ENCODE measurements at places on chromosomes 11 and 22.

GRCh38 chr11:106939157-106939556 lies 79.1 kb downstream of the GUCY1A2 start:
- DNase-seq = no peak

GRCh38 chr11:44822369-44822768 lies 95.6 kb downstream of the TSPAN18 start:
- no peak for DNase-seq

- no peak for DNase-seq
These were observed 748 bp downstream of the RAB30 start for GRCh38 chr11:83070731-83071566.

DNA sequence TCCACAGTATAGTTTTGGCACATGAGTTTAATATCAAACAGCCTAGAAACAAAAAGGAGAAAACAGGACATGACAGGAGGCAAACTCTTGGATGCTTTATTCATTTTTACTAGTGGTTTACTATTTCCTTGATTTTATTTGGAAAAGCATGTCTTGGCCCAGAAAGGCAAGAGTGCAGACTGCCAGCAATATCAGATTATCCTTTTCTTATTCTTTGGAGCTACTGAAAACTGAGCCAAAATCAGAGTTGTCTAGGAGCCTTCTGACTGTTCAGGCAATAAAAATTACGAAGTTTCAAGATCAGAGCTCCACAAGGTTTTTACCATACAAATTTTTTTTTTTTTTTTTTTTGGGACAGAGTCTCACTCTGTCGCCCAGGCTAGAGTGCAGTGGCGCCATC lies 16.0 kb downstream of the CELF1 start:
- DNase-seq = no peak

- DNase-seq = peak; percentile 33
These were observed 10.2 kb downstream of the GNB1L start for GRCh38 chr22:19844377-19845053.

DNA sequence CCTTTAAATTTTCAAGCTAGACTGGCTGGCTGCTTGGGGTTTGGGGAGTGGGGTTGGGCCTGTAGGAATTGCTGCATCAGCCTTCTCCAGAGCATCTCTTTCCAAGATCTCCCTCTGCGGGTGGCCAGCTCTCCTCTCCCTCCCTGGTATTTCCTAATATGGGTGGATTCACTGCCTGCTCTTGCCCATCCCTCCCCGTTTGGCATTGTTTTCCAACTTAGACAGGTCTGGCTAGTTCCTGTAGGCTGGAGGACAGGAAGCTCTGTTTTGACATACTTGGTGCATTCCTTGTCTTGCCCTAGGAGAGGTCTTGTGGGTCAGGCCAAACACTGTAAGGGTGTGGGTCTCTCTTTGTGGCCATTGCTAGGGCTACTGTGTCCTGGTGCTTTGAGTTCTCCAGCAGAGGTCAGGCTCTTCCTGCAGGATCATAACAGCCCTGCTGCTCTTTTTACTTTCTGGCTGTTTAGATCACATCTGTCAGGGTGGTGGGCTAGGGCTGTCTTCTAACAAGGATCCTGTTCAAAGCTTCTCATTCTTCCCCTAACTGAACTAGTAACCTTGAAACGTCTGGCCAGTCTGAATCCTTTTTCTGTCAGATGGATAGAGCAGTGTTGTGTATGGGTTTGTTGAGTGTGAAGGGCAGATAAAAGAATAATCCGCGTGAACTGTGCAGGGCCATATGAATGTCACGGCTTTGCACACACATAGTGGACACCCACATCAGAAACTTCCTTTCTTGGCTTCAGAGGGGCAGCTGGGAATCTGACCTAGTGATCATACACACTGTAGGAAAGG lies 18.3 kb upstream of the MICALL1 start:
- peak; percentile 47 for DNase-seq

DNA sequence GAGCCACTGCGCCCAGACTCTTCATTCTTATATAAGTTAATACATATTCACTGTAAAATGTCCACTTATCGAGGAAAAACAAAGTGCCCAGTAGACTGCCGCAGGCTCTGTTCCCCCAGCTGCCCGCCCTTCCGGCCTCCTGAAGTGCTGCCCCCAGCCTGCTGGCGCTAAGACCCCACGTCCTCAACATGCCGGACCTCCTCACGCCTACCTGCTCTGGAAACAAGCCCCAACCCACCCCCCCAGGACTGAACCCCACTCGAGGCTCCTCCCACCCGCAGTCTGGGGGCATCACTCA lies 1.1 kb downstream of the GATD1 start:
- no peak for DNase-seq

DNA sequence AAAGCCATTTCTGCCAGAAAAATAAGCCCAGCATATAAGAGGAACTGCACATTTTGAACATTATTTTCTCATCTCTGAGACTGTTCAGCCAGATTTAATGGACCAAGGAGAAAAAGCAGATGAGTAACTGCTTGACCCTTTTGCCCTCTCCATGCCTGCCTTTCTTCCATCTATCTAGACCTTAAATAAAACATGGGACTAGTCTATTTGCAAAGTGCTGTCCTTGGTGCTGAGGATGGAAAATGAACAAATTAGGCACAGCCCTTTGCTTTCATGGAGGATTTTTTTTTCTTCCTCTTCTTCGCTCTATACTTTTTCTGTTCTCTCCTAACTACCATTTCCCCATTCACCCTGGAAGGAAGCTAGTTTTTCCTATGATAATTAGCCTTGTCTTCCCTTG lies 361.3 kb downstream of the GRM5 start:
- DNase-seq = peak; percentile 0

- no peak for DNase-seq
These were observed 428.7 kb downstream of the TBC1D22A start for GRCh38 chr22:47190957-47191670.

DNA sequence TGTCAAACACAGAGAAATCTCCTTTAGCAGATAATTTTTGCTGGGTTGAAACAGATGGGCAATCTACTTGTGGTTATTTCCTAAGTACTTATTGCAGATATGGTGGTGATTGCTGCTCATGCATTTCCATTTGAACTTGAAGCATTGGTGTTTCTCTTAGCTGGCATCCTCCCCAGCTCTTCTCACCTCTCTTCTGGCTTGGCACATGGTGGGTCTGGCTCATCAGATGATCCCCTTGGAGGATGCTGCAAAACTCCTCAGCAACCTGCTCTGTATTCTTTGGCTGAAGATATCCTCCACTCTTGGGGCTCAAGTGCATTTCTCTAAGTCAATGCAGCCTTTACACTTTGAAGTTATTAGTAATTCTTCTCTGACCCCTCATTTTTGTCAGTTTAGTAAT lies 87.3 kb upstream of the MYO18B start:
- no peak for DNase-seq

- peak; percentile 41 for DNase-seq
These were observed 24.4 kb downstream of the SREBF2 start for GRCh38 chr22:41857155-41857859.

DNA sequence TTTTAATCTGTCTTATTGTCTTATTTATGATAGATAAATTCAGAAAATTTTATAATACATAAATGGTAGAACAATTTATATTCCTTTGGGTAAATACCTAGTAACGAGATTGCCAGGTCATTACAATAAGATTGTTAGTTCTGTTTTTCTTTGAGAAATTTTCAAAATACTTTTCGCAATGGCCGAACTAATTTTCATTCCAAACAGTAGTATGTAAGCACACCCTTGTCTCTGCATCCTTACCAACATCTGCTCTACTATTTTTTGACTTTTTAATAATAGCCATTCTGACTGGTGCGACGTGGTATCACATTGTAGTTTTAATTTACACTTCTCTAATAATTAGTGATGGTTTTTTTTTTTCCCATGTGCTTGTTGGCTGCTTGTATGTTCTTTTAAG lies 351.4 kb upstream of the LUZP2 start:
- DNase-seq = no peak

DNA sequence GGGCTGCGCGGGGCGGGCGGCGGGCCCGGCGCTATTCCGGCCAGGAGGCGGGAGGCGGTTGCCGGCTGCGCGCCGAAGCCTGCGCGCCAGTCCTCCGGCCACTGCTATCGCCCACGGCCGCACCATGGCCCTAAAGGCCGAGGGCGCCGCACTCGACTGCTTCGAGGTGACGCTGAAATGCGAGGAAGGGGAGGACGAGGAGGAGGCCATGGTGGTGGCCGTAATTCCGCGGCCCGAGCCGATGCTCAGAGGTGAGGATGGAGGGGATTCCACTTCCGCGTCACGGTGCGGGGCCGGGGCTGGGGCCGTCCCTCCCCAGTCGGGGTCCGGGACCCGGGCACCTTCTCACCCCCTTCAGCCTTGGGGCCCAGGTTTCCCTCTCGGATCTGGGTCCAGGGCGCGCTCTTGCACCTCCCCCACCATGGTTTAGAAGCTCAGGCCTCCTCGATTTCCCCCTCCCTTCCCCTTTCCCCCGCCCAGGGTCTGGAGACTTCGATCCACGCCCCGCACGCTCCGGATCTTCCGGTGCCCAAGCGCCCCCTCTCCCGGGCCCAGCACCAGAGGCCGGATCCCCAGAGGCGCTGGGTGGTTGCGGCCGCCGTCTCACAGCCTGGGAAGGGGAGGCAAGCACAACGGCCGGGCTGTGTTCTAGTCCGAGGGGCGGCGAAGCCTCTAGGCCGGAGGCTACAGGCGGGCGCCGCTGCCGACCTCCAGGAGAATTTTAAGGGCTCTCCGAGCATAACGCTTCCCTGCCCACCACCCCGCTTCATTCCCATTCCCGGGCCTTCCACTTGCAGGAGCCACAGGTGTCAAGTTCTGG lies 517 bp downstream of the SPINDOC start:
- peak; percentile 2 for DNase-seq

GRCh38 chr11:132559331-132560036 lies 972.8 kb downstream of the OPCML start:
- no peak for DNase-seq

DNA sequence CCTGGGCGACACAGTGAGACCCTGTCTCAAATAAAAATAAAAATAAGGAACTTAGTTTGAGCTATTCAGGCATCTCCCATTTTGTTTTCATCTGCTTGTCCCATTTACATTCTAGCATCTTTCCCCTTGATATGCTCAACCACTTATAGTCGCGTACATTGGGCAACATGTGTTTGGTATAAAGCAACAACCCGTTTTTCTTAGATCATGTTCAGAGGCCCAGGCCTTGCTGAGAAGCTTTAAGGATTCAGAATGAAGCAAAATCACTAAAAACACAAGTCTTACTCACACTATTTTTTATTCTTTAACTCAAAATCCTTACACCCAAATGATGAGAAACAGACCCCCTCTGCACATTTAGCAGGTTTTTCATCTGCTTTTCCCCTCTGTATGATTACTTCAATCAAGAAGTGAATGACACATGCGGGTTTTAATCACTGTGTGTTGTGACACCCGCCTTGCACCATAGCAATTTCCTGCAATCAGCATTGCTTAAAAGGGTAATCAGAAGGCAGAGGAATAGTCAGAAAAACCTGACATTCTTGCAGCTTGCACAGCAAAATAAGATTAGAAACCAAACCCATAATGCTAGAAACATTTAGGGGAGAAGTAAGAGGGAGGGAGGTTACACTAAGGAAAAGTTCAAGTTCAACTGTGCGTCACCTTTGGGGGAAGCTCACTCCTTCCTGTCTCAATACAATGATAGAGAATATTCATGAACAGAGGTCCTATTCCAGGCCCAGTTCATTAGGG lies 25.9 kb downstream of the ALG9 start:
- DNase-seq = no peak

DNA sequence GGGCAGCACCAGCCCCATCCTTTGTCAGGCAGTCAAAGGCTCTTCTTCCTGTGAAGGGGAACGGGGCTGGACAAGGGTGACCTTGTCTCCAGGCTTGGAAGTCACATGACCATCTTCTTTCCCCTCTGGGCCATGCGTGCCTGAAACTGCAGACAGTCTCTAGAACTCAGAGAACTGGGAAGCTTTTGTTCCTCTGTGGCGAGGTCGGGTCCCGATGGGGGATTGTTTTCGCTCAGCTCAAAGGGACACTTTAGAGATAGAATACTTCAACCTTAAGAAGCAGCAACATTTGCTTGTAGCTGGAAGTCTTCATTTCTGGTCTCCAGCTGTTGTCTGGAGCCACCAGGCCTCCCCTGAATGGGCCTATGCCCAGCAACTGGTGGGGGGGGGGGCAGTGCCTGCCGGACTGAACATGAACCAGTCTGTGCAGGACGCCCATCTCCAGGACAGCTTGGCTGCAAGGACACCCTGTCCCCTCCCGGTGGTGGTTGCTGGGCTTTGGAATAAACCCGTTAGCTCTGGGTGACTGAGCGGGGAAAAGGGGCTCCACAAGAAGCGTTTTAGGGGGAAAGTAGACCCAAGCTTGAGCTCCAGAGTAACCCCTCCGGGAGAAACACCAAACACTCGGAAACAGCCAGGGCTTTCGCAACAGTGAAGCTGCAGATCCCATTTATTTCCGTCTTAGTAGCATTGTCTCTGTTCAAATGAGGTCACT lies 55.7 kb upstream of the EMID1 start:
- no peak for DNase-seq

DNA sequence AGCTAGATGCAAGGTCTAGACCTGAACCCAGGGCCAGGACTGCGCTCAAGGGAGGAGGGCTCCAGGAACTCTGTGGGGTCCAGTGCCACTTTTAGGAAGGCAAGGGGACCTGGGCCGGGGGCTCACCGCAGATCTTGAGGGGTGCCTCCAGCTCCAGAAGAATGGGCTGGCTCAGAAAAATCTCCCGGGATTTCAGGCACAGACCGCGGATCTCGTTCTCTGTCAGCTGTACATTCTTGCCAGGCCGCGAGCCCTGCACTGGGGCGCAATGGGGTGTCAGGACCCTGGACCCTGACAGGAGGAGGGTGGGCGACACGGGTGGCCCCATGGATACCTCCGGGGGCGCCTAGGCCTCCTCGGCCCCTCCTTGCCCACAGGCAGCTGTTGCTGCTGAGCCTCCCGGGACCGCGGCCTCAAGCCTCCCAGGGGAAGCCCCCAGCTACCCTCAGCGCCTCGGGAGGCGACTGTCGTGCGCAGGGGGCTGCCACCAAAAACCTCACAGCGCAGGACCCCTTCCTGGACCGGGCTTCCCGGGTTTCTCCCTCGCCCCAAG lies 640 bp downstream of the PPP1CA start:
- DNase-seq = no peak

- peak; percentile 24 for DNase-seq
These were observed 17.3 kb upstream of the EIF3D start for GRCh38 chr22:36546092-36546804.

DNA sequence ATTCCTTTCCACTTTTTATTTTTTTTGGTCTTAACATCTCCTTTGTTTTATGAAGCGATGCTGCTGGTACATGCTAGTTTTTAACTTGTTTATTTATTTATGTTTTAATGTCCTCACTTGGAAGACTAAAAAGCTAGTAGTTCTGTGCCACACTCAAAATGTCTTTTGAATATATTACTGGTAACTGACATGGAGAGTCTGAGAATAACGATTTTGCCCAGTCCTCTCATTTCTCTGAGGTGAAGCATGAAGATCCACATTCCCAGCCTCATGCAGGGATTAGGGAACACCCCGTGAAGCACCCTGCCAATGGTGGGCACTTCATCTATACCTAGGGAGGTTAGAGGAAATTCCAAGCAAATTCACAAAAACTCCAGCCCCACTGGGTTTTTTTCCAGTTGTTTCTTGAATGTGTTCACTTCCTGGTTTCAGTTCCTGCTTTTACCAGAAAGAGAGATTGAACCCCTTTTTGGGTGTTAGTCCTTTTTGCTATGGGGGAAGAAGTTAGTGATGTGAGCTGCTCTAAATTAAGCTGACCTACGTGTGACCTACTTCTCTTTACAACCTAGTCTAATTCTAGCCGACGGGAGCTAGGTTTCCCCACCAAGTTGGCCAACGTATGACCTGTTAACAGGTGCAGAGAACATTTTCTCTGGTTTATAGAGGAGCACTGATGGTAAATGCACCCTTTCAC lies 106.1 kb downstream of the SLC1A2 start:
- no peak for DNase-seq

- DNase-seq = no peak
These were observed 37.8 kb upstream of the GRAMD4 start for GRCh38 chr22:46582281-46582933.

GRCh38 chr11:47726878-47727514 lies 11.8 kb upstream of the AGBL2 start:
- DNase-seq = no peak
